ENCODE measurements at places on chromosomes 7 and 10.
A peak's percentile ranks its signal among the peaks of the same experiment; 100 is the strongest.

- no peak for DNase-seq
Observed at GRCh38 chr7:47816647-47817046, 131.6 kb downstream of the PKD1L1 start.

DNA sequence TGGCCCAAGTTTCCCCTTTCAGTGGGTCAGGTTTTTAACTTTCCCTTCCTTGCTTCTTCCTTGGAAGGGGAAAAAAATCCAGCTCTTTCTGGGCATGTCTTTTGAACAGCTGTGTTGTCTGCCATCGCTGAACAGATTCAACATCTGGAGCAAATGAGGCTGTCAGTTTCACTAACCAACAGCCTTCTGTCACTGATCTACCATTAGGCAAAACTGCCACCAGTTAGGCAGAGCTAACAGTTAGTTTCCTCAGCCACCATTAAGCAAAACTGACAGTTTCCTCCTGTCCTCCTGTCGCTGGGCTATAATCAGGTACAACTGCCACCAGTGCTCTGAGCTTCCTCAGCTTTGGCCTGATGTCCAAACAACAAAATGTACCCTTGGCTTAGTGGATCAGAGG lies 81.9 kb downstream of the NPTX2 start:
- no peak for DNase-seq

DNA sequence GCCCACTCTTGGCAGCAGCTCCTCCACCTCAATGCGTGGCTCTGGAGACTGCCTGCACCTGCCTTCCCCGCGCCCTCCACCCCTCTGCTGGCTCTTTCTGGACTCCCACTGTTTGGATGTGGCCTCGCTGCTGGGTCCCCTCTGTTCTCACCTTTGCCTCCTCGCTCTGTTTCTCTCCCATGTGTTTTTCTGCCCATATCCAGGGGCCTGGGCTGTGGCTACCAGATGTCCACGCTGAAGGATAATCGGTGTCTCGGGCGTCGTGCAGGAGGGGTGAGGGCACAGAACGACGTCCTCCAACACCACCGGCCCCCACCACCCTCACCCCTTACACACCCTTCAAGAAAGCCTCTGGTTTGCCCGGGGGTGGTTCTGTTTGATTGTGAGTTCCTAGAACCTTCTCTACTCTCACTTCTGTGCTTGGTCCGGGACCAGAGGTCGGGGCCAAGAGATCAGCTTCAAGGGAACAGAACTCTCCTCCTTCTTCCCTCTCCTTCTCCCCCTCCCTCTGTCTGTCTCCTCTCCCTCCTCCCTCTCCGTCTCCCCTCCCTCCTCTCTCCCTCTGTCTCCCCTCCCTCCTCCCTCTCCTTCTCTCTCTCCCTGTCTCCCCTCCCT lies 31.7 kb downstream of the AP5Z1 start:
- DNase-seq = no peak

- DNase-seq = no peak
Observed at GRCh38 chr10:25978771-25979170, 44.7 kb downstream of the MYO3A start.

DNA sequence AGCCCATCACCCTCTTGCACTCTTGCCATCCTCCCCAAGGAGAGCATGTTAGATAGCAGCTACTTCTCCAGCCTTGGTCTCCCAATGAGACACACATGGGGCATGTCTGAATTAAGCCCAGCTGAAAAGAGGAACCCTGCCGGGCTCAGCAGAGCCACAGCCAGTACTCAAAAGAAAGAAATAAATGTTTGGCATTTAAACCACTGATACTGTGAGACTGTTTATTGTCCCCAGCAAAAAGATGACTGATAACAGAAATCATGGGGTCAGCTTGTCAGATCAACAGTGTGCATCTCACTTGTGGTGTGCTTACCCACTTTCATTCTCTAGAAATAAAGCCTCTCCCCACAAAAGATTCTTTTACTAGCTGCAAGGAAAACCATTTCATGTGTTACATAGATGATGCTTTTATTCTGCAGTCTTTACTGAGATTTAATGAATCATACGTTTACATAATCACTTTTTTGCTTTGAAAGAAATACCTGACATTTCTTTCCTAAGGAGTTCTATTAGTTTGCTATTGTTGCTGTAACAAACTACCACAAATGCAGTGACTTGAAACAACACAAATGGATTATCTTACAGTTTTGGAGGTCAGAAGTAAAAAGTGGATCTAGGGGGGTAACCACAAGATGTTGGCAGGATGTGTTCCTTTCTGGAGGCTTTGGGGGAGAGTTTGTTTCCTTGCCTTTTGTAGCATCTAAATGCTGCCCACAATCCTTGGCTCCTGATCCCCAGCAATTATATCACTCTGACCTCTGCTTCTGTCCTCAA lies 20.9 kb downstream of the ANKRD7 start:
- no peak for DNase-seq

DNA sequence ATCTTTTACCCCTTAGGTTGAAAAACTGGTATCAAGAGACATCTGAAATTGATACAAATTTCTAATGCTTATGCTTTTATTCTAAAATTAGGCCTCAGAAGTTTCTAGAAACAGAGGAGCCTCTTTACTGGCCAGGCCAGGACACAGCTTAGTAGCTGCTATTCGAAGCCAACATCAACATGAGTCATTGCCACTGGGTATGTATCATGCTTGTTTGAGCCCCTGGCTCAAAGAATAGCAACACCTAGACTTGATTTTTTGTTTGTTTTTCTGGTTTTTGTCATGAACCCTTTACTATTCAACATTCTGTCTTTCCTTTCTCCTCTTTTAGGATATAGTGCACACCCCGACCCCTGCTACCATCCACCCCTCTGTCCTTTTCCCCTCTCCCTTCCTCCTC lies 90.9 kb upstream of the STK17A start:
- no peak for DNase-seq

- DNase-seq = peak; percentile 20
Observed at GRCh38 chr7:29274146-29275017, 79.8 kb downstream of the CHN2 start.

DNA sequence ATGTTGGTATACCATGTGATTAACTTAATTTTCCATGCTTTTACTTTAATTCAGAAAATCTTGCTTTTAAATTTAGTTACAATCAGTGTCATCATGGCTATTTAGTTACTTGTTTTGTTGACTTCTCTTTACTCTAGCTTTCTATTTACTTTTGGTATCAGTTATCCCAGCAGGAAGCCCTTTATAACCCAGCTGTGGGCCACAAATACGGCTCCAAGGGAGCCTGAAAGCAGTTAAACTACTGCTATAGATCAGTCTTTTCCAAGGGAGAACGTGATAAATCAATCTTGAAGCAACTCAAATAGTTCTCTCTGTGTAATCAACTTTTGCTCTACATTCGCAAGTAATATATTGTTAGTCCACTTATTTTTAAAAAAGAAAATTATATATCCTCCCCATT lies 287.4 kb downstream of the CACNA2D1 start:
- no peak for DNase-seq

GRCh38 chr7:73618538-73618937 lies 5.8 kb downstream of the MLXIPL start:
- DNase-seq = no peak

DNA sequence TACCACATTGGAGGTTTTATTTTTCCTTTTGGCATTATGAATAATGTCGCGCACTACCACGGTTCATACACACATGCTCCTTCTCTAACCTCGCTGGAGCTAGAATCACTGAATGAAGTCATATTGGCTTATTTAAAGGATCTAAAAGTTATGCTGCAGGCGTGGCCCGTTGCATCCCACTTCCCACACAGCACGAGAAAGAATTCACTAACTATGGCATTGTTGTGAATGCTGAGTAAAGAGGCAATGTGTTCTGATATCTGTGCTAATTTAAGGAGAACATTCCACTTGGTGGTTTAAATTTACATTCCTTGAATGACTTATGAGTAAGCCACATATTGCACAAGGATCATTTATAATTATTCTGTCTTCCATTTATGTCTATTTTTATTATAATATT lies 20.7 kb downstream of the TCERG1L start:
- no peak for DNase-seq

GRCh38 chr10:42984035-42984610 lies 92.7 kb upstream of the RET start:
- no peak for DNase-seq

GRCh38 chr7:156527458-156527890 lies 113.1 kb upstream of the RNF32 start:
- DNase-seq = no peak

All from cerebellar nuclear complex (tissue), 1 donor.